ENCODE measurements at places on chromosomes 16 and 17.

DNA sequence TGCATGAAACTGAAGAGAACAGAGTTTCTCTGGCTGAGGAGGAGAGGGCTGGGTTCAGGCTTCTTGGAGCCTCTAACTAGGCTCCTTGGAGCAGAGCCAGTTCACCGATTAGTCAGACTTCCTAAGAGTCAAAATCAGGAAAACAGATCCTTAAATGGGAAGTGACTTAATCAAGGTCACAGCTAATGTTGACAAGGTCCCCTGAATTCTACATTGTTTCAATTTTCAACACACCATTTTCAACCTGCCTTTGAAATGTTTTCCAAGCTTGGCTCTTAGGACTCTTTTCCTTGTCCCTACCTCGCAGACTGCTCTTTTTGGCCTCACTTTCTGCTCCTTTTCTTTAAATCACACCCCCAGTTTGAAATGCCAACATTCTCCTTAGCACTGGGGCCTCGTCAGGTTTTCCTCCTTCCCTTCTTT, 16.3 kb downstream of the MYL4 start:
- DNase-seq: no peak

- no peak for DNase-seq
Measured at GRCh38 chr16:86882586-86883280, 304.4 kb downstream of the FOXL1 start.

DNA sequence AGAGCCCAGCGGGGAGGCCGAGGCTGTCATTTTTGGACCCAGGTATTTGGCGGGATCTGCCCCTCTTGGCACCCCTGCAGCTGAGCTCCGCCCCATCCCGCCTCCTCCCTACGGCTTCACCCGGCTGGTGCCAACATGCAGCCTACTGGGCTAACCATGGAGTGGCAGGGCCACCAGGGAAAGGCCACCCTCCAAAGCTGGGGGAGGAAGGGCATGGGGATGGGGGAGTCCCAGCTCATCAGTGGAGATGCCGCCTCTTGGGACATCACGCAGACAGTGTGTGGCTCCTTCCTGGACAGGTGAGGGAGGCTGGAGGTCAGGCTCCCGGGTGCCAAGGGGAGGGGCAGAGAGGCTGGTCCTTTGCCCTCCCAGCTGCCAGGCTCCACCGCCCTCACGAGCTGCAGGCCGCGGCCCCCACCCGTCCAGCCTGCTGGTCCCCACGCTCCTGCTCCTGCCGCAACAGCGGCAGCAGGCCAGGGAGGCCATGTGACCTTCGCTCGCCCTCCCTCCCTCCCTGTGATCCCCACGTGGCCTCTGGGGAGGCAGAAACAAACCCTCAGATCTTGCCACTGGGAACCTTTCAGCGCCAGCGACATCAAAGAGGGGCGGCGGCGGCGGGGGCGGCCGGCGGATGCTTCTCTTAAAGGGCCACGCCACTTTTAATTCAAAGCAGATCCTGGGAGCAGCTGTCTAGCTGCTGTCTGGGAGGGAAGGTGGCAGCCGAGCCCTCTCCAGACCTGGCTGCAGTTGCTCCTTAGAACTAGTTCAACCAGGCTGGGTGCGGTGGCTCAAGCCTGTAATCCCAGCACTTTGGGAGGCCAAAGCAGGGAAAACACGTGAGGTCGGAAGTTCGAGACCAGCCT, 6.8 kb upstream of the NOTUM start:
- DNase-seq: peak; percentile 90

DNA sequence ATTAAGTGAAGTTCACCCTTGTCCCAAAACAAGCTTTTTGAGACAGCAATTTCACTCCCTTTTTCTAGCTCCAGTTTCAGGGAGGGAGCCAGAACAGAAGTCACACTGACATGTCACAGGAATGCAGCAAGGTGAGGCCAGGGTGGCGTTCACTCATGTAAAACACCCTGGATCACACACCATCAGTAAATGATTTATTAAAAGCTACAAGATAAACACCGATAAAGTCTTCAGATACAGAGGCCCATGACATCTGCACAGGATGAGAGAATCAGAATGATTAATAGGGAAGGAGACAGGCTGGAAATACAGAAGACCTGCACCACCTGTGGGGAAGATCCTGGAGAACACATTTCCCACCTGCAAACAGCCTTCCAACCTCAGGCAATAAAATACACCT, 77.5 kb upstream of the DYNLRB2 start:
- DNase-seq: peak; percentile 81

GRCh38 chr17:78722246-78722761, 59.8 kb downstream of the CYTH1 start:
- no peak for DNase-seq

DNA sequence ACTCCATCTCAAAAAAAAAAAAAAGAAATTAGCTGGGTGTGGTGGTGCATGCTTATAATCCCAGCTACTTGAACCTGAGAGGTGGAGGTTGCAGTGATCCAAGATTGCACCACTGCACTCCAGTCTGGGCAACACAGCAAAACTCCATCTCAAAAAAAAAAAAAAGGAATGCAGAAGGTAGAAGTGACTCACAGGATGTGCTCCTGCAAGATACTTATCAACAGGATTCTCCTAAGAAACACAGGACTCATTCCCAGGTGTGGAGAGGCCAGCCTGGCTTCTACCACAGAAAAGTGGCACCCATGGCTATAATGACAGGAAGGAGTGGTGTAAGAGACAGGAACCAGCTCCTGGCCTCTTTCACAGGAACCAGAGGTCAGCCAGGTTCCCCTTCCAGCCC, 13.8 kb downstream of the ELMO3 start:
- DNase-seq: no peak

- DNase-seq: no peak
Measured at GRCh38 chr17:80964544-80964856, 27.1 kb upstream of the CHMP6 start.

- no peak for DNase-seq
Measured at GRCh38 chr16:87470332-87470731, 22.5 kb downstream of the ZCCHC14 start.

DNA sequence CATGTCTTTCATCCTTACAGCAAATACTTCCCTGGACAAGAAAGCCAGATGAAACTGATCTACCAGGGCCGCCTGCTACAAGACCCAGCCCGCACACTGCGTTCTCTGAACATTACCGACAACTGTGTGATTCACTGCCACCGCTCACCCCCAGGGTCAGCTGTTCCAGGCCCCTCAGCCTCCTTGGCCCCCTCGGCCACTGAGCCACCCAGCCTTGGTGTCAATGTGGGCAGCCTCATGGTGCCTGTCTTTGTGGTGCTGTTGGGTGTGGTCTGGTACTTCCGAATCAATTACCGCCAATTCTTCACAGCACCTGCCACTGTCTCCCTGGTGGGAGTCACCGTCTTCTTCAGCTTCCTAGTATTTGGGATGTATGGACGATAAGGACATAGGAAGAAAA, 3.7 kb downstream of the TMUB2 start:
- DNase-seq: no peak

- no peak for DNase-seq
Measured at GRCh38 chr17:14340857-14341754, 40.2 kb downstream of the HS3ST3B1 start.

DNA sequence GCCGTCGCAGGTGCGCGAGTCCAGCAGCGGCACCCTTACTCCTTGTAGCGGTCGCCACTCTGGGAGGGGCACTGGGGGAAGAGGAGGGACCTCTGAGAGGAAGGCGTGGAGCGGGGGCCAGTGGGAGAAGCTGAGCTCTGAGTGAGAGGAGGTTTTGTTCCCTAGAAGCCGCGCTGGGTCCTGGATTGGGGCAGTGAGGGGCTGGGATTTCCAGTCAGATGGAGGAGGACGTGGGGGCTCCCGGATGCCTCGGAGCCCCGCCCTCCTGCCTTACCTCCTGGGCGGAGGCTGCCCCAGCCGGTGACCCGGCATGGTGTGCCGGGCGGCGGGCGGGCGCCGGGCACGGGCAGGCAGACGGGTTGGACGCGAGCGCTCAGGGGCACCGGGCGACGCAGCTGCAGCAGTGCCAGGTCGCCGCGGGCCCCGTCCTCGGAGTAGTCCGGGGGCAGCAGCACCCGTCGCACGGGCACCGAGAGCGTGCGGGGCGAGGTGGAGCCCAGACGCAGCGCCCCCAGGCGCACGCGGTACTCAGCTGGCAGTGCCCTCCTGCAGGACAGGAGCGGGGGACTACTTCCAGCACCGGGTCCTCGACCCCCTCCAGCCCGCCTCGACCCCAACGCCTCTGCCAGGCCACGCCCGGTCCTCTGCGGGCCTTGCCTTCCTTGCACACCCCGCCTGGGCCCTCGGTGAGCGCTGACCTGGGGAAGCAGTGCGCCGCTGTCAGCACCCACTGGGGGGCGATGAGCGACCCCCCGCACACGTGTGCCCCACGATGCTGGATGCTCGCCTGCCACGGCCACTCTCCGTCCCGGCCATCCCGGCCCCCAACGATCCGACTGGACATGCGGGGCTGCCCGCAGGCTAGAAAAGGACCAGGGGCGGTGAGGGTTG, 2.0 kb downstream of the PRSS33 start:
- DNase-seq: no peak

- no peak for DNase-seq
Measured at GRCh38 chr17:65173976-65174683, 37.0 kb downstream of the RGS9 start.

DNA sequence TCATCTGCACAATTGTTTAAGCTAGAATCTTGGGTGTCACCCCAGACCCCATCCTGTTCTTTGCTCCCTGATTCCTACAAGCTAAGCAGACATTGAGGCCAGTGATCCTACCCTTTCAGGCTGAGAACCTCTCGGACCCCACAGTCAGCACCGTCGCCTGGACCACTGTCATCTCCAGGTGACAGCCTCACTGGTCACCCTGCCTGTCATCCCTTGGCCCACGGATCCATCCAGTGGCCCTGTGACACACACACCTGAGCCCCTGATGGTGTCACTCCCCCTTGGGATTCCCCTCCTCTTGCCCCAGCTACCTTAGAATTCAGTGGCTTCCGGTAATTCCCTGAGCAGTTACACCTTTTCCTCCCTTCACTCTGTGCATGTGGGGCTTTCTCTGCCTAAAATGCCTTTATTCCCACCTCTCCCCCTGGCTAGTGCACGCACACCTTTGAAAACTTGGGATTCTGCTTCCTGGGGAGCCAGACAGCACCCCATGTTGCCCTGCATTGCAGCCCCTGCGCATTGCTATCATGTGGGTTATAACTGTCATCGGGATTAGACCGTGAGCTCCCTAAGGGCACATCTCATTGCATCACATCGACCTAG, 3.0 kb downstream of the C16orf86 start:
- DNase-seq: no peak

- peak; percentile 82 for DNase-seq
Measured at GRCh38 chr16:58264961-58265479, 29.8 kb downstream of the PRSS54 start.

GRCh38 chr17:2444382-2444781, 43.5 kb upstream of the MNT start:
- DNase-seq: no peak

GRCh38 chr17:37146086-37147064, 197.6 kb downstream of the AATF start:
- no peak for DNase-seq

DNA sequence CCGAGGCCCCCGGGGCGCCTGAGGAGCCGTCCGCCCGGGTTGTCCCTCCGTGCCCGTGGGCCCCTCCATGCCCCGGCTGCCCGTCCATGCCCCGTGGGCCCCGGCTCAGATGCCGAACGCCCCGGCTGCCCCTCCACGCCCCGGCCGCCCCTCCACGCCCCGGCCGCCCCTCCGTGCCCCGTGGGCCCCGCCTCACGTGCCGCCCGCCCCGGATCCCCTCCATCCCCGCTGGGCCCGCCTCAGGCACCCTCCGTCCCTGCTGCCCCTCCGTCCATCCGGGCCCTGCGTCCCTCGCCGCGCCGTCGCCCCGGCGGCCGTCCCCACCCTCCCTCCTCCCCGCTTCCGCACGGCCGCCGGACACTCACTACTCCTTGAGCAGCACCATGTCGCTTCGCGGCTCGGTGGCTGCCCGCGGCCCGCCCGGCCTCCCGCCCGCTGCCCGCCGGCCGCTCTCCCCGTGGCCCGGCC, 382 bp downstream of the PITPNA start:
- no peak for DNase-seq

DNA sequence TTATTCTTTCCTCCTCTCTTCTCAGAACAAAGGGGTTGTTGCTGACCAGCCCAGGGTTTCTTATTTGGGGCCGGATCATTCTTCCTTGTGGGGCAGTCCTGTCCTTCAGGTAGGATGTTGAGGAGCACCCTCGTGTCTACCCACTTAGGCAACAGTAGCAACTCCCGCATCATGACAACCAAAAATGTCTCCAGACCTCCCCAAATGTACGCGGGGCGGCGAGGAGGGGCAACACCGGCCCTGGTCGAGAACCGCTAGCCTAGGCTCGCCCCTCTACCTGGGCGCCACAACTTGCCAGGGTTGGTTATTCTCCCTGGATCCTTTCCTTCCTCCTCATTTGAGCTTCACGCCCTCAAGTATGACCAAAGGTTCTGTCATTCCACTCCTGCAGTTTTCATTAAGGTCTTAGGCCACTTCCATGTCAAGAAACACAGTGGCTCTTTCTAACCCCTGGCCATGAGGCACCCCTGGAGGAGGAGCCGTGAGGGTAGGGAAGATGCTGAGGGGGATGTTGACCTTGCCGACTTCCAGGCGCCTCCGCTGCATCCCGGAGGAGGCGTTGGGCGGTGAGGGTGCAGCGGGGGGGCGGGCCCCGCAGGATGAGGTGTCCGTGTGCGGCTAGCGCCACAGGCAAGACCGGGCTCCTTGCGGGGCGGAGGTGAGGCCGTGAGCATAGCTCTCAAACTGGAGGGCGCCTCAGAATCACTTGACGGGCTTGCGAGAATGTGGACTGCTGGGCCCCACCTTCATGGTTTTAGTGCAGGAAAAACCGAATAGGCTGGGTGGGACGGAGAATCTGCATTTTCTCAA, 712 bp upstream of the SPECC1 start:
- no peak for DNase-seq

GRCh38 chr17:56598466-56598865, 5.0 kb downstream of the NOG start:
- DNase-seq: no peak

DNA sequence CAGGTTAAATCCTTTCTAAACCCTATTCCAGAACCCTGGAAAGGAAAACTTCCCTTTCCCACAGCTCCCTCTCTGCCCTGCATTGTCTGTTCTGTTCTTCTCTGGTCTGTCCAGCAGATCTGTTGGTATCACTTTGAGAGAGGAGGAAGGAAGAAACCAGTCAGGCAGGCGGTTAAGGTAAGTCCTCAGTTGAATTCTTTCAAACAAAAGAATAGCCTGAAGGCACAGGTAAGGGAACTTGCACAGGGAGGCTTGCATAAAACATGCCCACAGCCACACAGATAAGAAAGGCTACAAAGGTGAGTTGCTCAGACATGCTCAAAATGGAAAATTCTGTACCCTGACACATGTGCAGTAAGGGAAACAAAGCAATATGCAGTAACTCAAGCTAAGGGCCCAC, 595.7 kb upstream of the CDH5 start:
- no peak for DNase-seq

All from large intestine (tissue), 12 donors.